ENCODE measurements at places on chromosomes 6 and 20.

- no peak for DNase-seq
These were observed 64.1 kb downstream of the CLIC5 start for GRCh38 chr6:45951321-45952167.

- DNase-seq, result no peak
These were observed 82.6 kb downstream of the FAM217A start for GRCh38 chr6:3996349-3996748.

DNA sequence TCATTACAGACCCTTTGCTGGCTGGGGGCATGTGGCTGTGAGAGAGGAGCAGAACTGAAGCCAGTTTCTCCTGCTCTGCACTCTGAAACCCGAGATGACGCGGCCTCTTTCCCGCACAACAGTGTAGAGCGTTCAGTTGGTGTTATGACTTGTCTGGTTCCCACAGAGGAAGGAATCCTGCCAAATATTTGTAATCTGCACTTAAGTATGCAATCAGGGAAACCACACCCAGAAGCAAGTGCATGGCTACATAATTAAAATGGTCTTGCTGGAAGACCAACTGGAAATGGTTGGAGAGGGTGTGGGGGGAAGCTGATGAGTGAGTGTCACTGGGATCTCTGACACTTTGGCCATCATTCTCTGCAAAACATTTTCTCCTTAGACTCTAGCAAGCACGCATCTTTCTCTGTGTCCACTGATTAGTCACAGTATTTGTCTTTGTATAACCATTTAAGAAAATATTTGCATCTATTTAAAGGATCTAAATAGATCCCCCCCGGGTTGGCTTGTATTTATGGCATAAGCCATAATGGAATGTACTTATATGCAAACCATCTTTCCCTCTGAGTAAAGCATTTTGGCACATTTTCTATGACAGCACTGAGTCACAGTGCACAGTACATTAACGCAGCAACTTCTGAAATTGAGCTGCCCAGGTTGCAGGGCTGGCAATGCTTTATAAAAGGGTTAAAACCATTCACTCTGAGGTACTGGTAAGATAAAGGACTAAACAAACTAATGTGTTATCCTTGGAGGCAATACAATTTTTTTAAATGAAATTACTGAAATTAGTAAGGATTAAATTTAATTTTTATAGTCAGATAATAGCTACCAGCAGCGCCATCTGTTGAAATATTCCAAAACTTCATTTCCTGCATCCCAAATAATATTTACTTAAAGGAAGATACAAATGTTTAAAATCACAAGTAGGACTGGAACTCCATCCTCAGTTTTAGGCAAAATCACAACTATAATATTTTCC is 76.7 kb downstream of the FOXC1 start:
- DNase-seq, result no peak

DNA sequence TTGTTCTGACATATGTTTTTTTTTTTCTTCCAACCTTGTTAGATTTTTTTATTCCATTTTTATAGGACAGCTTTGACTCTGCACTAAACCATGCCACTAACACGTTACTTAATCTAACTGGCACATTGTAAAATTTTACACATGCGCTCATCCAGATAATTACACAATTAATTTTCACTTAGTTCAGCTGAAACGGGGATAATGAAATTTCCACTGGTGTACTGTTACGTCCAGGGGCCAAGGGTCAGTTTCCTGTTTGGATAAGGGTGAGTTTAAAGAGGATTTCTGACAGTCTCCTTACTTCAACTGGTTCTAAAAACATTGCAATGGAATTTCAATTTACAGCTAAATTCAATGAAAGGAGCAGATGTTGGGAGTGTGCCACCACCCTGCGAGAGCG is 221.8 kb upstream of the CEP162 start:
- DNase-seq, result no peak
